ENCODE measurements at places on chromosomes 2 and 18.
A peak's percentile ranks its signal among the peaks of the same experiment; 100 is the strongest.

DNA sequence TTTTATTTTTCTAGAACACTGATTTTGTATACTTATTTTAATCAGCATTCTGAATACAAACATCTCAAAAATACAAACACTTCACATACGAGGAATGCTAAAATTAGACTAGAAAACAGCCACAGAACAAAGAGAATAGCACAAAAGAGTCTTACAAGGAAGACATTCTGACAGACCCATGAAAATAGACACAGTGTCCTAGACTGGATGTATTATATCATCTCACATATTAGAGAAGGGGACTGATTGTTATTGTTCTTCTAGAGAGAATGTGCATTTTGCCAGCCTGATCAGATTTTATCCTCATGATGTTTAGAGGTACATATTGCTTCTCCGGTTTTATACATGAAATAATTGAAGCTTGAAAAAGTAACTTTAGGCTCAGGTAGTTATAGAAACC lies 357.9 kb downstream of the DPP10 start:
- no peak for DNase-seq

DNA sequence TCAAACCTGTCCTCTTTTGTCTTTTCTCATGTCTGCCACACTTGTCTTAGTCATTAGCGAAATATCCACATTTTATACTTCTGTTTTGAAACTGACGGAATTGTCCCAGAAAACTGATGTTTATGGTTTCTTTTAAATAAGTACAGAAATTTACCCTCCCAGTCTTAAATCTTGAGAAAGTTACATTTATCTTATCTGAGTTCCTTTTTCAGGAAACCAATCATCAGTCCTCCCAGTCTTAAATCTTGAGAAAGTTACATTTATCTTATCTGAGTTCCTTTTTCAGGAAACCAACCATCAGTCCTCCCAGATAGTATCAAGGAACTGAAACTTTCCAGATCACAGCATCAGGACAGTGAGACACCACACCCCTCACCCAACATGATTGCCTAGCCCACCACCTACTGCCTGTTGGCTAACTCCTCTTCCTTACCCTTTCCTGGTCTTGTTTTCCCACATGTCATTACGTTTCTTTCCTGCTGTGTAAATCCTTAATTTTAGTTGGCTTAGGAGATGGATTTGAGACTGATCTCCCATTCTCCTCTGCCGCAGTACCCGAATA lies 247.7 kb downstream of the PTPRM start:
- no peak for DNase-seq

- no peak for DNase-seq
Observed at GRCh38 chr2:62460175-62460574, 45.8 kb downstream of the TMEM17 start.

GRCh38 chr18:3595369-3596273 lies 145.6 kb downstream of the TGIF1 start:
- DNase-seq = peak; percentile 58
